ENCODE measurements at places on chromosomes 3 and 15. TPM values are rescaled to one million over a fixed set of nuclear protein-coding genes. Genes with fewer than 3 reads are reported as not detected.

Gene HMCES
- polyA plus RNA-seq: 22.5 TPM

Gene TERC
- not detected for polyA plus RNA-seq

Gene LRRC49
- polyA plus RNA-seq: 6.4 TPM

Gene SIDT1
- polyA plus RNA-seq: 0.42 TPM

Gene TIMP4
- 3.0 TPM for polyA plus RNA-seq

Gene SLCO3A1
- polyA plus RNA-seq: 9.4 TPM

Gene SI
- polyA plus RNA-seq: 0.04 TPM

Gene HEG1
- 9.6 TPM for polyA plus RNA-seq

Gene KNL1
- polyA plus RNA-seq: 0.11 TPM

Gene SCG5
- polyA plus RNA-seq: 290 TPM

Gene MAP6D1
- 2.7 TPM for polyA plus RNA-seq
